NCI-H2171 treated with DMSO at 0.1 percent for 48 hours (cell line): ENCODE measurements at places on chromosomes 12 and 14.
A peak's percentile ranks its signal among the peaks of the same experiment; 100 is the strongest.

GRCh38 chr12:25328072-25328712 is 77.5 kb upstream of the KRAS start:
- DNase-seq = no peak

DNA sequence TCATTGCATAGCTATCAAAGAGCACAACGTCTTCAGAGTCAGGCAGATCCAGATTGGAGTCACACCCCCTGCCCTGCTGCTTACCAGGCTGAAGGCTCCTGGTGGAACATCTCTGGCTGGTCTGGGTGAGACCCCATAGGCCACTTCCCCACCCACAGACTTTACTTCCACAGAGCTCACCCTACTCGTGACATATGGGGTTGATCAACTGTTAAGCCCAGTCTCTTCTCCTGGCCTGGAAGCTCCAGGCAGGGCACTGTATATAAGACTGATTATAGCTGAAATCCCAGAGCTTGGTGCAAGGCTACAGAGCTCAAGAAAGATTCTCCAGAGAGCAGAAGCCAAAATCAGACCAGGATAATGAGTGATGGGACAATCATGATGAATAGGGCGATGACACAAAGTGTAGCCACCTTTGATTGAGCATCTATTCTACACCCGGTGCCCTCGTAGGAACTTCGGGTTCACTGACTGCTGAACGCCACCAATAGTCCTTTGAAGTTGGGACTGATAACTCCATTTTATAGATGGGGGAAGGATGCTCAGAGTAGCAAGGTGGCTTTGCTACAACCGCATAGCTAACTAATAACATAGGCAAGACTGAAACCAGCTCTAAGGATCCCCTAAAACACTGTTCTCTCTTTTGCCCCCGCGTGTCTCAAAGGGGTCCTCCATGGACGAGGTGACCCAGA is 287.8 kb downstream of the BCL11B start:
- DNase-seq = no peak

GRCh38 chr12:58176296-58176869 is 235.0 kb downstream of the ATP23 start:
- peak; percentile 33 for DNase-seq

GRCh38 chr14:92613008-92613658 is 99.6 kb downstream of the RIN3 start:
- peak; percentile 33 for DNase-seq

GRCh38 chr12:41254004-41254914 is 66.1 kb downstream of the PDZRN4 start:
- no peak for DNase-seq

DNA sequence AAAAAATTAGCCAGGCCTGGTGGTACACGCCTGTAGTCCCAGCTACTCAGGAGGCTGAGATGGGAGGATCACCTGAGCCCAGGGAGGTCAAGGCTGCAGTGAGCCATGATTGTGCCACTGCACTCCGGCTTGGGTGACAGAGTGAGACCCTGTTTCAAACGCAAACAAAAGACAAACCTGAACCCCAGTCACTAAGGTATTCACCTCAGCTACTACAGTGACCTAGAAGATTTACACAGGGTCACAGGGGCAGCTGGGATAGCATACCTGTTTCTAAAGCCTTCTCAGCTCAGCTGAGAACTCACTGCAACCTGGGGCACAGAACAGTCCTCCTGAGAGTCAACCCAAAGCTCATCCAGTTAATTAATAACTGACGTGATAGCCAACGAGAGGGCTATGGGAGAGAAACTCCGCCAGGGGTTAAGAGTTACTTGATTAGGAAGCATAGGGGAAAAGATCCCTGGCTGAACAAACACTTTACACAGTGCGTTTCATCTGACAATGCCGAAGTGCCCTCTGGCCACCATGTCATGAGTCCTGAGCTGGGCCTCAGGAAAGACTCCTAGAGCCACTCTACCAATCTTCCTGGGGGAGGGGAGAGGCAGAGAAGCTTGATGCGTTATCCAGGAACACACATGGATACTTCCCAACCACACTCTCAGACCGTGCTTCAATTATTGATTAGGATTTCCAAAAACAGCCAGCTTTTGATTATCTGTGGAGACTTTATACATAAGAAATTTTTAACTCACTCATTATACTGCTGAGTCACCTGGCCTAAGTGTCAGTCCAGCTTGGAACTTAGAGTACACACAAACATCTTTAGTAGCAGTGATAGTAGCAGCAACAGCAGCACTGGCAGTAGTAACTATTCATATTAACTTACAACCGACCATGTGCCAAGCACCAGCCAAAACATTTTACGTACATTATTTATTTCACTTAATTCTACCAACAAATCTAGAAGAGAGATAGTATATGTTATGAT is 48.2 kb downstream of the FOXN3 start:
- DNase-seq = no peak

- DNase-seq = no peak
Observed at GRCh38 chr12:3972576-3972975, 99.4 kb upstream of the PARP11 start.

DNA sequence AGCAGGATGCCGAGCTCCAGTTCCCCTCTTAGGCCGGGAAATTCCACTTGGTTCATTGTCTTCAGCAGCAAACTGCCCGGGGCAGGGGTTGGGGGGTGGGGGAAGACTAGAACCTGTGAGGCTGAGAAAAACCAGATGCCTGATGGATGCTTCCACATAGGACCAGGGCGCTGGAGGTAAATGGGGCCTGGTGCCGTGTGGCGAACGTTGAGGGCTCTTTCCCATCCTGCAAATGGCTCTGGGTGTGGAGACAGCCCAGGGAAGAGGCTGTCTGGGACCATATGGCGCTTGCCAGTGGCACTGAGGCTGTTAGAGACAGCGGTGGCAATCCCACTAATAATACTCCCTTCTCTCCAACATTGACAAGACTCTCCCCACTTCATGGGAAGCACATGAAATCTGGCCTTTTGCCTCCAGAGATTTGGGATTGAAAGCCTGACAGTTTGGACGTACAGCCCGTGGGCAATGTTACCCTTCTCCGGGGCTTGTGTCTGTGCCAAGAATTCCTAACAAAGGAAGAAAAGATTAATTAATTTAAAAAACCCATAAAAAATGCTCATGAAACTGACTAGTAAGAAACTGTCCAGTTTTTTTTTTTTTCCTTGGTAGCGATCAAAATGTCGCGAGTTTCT is 44.5 kb downstream of the MAP1LC3B2 start:
- DNase-seq = peak; percentile 45

- DNase-seq = peak; percentile 85
Observed at GRCh38 chr12:57124261-57124877, 3.9 kb upstream of the LRP1 start.

DNA sequence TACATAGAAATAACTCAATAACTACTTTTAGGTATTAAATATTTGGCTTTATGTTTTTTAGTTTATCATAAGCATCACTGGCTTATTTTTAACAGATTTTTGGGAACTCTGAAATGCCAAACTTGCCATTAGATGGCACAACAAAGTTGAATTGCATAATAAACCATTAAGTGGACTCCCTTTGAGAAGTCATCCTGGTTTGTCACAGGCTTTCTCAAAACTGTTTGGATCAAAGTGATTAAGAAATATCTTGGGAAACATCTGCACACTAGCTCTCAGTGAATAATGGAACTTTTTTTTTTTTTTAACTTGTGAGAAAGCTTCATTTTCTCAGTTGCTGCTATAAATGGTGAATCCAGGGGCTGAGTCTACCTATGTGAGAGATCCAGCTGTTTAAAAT is 4.3 kb downstream of the SLC16A7 start:
- no peak for DNase-seq

GRCh38 chr12:18207266-18207665 is 54.1 kb upstream of the PIK3C2G start:
- no peak for DNase-seq

GRCh38 chr12:48771588-48772112 is 17.2 kb downstream of the ADCY6 start:
- DNase-seq = no peak

- no peak for DNase-seq
Observed at GRCh38 chr12:79250186-79250585, 385.6 kb downstream of the SYT1 start.

- no peak for DNase-seq
Observed at GRCh38 chr12:112887550-112887949, 19.2 kb upstream of the OAS1 start.

GRCh38 chr14:100375266-100375962 is 52.3 kb downstream of the SLC25A47 start:
- peak; percentile 53 for DNase-seq

- DNase-seq = no peak
Observed at GRCh38 chr12:132030367-132031038, 80.8 kb downstream of the EP400 start.

DNA sequence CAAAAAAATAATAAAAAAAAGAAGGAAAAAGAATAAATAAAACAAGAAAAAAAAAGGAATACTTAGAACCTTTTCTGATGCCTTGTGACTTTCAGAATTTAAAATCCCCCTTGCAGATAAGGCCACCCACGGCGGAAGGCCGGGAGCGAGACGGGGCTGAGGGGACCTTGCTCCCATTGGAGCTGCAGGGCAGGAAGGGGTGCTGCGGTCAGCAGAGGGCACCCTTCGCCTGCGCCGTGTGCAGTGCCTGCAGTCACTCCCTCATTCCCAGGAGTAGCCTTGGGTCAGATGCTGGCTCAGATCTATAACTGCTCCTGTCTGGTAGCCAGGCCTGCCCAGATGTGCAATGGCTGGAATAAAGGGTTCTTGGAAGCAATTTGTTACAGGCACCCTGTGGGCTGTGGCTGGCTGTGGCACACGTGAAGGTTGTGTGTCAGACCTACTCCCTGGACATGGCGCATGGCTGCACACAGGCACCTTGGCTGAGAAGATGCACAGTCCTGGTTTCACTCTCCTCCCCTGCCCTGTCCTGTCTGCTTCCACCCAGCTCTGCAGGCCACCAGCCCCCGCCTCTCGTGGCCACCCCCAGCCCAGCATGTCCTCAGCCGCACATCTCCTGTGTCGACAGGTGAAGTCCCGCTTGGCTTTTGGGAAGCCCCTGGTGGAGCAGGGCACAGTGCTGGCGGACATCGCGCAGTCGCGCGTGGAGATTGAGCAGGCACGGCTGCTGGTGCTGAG is 13.4 kb upstream of the ALDH2 start:
- DNase-seq = no peak

- DNase-seq = no peak
Observed at GRCh38 chr14:75724414-75725204, 63.6 kb downstream of the TTLL5 start.

DNA sequence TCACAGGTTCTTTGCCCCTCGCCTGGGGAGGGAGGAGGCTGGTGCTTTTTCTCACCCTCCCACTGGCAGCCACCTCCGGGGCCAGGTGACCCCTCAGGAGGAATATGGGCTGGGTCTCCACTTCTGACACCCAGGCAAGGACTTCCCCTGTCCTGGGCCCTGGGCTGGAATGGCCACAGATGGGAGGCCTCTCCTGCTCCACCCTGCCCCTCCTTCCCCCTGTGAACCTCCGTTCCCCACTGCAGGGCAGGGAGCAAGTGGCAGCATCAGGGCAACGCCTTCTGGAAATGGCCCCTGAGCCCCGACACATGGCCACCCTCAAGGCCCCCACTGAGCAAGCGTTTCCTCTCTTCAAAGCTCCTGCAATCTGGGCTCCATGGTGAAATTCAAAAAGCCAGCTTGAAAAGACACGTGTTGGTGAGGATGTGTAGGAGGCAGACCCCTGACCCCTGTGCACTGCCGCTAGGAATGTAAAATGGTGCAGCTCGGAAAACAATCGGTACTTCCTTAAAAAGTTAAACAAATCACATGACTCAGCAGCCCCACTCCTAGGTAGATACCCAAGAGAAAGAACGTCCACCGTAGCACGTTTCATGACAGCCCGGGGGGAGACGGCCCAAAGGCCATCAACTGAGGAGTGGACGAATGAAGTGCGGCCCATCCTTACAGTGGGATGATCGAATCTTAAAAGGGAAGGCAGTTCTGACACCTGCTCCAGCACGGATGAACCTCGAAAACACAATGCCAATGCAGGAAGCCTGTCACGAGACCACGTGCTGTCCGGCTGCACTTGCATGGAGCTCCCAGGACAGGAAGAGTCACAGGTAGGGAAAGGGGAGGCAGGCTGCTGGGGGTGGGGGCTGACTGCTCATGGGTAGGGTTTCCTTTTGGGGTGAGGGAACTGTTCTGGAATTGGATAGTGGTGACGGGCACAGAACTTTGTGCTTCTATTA is 11.5 kb downstream of the XRCC3 start:
- DNase-seq = no peak

- DNase-seq = no peak
Observed at GRCh38 chr12:103877288-103877687, 36.3 kb upstream of the NT5DC3 start.

DNA sequence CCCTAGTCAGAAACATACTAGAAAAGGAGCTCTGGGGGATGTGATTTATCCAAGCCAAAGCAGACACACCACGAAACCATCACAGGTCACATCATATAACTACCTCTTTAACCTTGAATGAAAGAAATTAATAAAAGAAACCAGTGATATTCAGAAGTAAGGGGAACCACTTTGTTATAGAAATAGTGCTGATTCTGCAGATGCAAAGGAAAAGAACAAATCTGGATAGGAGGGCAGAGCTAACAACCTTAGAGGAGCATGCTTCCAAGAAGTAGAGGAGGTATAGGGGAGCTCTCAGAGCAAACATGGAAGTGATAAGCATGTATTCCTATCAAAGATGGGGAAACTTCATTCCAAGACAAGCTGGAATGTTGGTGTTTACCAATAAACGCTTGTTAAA is 117.0 kb upstream of the MDM1 start:
- DNase-seq = no peak

- no peak for DNase-seq
Observed at GRCh38 chr14:92263681-92264080, 59.3 kb upstream of the SLC24A4 start.

DNA sequence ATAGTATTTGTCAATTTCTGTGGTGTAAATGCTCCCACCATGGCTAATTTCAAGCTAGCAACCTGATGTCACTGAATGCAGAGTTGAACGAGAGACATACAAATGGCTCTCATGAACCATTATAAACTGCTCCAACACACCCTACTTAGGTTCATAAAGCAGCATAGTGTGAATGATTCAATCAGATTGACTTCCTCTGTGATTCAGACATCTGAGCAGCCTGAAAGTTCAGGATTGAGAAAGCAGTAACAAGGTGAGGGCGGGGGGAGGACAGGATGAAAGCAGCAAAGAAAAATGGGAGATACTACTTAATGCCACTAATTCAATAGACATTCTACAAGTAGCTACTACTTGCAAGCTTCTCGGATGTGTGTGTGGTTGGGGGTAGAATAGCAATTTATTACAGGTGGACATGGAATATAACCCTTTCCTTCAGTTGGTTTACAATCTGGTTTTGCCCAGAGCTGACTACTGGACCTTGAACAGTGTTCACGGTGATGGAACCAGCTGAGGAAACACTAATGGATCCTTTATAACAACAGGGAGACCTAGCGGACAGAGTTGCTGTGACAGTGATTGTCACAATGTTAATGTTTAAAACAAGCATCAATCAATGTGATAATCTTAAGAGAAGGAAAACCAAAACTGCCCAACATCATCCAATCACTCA is 52.5 kb upstream of the PELI2 start:
- no peak for DNase-seq

GRCh38 chr14:73792481-73792880 is 59.1 kb upstream of the PTGR2 start:
- no peak for DNase-seq

GRCh38 chr12:28859551-28859950 is 289.5 kb upstream of the FAR2 start:
- no peak for DNase-seq

- no peak for DNase-seq
Observed at GRCh38 chr14:104632781-104633180, 28.2 kb upstream of the TMEM179 start.

- DNase-seq = no peak
Observed at GRCh38 chr14:105577314-105577861, 51.0 kb downstream of the TMEM121 start.
